Progenitor cell of endocrine pancreas (in vitro differentiated cells): ENCODE measurements at places on chromosomes 4 and X. TPM values are rescaled to one million over a fixed set of nuclear protein-coding genes. Genes with fewer than 3 reads are reported as not detected.
A peak's percentile ranks its signal among the peaks of the same experiment; 100 is the strongest.

GRCh38 chr4:13994016-13994415, 366.5 kb upstream of the BOD1L1 start:
- no peak overlapping the region for H3K4me3 ChIP-seq
- no peak overlapping the region for H3K27ac ChIP-seq
- H3K4me1 ChIP-seq: peaks cover 19% of the 10 kb centered on the region
- peaks cover 4% of the 10 kb centered on the region for H3K27me3 ChIP-seq

DNA sequence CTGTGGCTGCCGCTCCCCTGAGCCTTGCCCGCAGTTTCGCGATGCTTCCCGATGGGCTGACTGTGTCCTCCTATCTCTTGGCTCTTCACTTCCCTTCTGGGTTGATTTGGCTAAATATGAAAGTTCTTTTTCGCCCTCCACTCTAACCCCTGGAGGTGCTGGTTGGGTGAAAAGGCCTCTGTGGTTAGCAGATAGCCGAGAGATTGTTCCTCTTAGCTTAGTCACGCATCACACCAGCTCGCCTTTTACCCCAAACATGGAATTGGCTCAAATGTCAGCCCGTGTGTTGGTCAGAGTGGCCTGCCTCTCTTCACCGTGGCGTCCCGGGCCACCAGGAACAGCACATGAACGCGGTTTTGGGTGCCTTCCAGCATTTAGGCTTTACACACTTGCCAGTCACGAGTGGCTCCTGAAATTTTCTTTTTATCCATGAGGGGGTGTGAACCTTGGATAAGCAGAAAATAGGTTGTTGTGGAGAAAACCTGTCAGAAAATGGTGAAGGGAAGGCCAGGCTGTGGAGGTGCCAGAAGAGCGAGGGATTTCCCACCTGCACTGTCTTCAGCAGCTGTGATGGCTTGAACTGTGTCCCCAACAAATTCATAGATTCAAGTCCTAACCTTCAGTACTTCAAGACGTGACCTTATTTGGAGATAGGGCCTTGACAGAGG, 8.9 kb downstream of the CLCN4 start:
- H3K4me3 ChIP-seq: no peak overlapping the region
- no peak overlapping the region for H3K27ac ChIP-seq
- H3K36me3 ChIP-seq: peaks cover 3% of the 10 kb centered on the region
- no peak for DNase-seq
- no peaks in the 10 kb centered on the region for H3K27me3 ChIP-seq

DNA sequence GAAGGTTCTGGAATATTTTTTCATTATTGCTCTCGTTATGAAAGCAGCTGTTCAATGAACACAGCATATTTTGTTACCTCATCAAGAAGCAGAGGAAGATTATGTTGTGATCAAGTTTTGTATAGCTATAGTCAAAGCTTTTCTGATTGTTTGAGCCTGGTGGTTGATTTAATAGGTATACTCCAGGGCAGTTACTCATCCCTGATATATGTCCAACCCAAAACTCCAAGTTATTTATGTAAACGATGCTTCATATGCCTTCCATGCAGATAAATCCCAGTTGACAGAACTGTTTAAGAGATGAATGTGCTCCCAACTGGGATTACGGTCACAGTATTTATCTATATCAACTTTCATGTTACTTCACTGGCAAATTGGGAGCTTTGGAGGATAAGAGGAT, 19.1 kb downstream of the NAA11 start:
- no peak for DNase-seq
- H3K27me3 ChIP-seq: no peaks in the 10 kb centered on the region
- no peaks in the 10 kb centered on the region for H3K4me1 ChIP-seq
- H3K36me3 ChIP-seq: no peaks in the 10 kb centered on the region
- H3K4me3 ChIP-seq: no peak overlapping the region

DNA sequence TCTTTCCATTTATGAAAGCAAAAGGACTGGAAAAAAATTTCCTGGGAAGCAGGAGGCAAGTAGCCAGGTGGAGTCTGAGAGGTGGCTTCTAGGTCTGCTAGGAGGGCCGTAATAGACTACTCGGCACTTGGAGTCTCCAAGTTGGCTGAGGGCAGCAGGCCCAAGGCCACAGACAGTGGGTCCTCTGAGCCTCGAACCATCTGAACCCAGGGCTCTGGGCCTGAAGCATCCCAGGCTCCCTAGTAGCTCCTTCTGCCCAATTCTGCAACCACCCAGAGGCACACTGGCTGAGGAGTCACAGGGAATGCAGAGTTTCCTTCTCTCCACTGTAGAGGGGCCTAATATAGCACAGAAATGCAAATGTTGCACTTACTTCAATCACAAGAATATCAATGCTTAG, 19.8 kb downstream of the TKTL1 start:
- no peaks in the 10 kb centered on the region for H3K4me1 ChIP-seq
- no peaks in the 10 kb centered on the region for H3K36me3 ChIP-seq
- no peak overlapping the region for H3K27ac ChIP-seq

GRCh38 chr4:41426539-41426938, 111.4 kb upstream of the LIMCH1 start:
- DNase-seq: no peak
- peak overlapping the region; percentile 78 for H3K27ac ChIP-seq
- H3K4me3 ChIP-seq: no peak overlapping the region
- peaks cover 30% of the 10 kb centered on the region for H3K4me1 ChIP-seq
- peaks cover 6% of the 10 kb centered on the region for H3K27me3 ChIP-seq

GRCh38 chr4:25449270-25449669, 72.2 kb downstream of the ANAPC4 start:
- H3K36me3 ChIP-seq: no peaks in the 10 kb centered on the region
- DNase-seq: no peak
- no peaks in the 10 kb centered on the region for H3K27me3 ChIP-seq
- H3K4me3 ChIP-seq: no peak overlapping the region
- H3K27ac ChIP-seq: no peak overlapping the region

GRCh38 chr4:8892556-8893226, 21.1 kb upstream of the HMX1 start:
- no peak overlapping the region for H3K4me3 ChIP-seq
- no peak overlapping the region for H3K27ac ChIP-seq
- no peak for DNase-seq
- peaks cover 78% of the 10 kb centered on the region for H3K27me3 ChIP-seq
- H3K36me3 ChIP-seq: no peaks in the 10 kb centered on the region

The AMTN gene
- total RNA-seq: not detected in 2 replicates

The XAGE2 gene
- total RNA-seq: not detected in 2 replicates

The CAPN6 gene
- 96.5 and 104 TPM in 2 replicates for total RNA-seq

- no peaks in the 10 kb centered on the region for H3K27me3 ChIP-seq
- H3K4me3 ChIP-seq: no peak overlapping the region
Measured at GRCh38 chr4:173013232-173013930, 155.2 kb upstream of the GALNT7 start.
